ENCODE measurements at places on chromosomes 2 and 18. TPM values are rescaled to one million over a fixed set of nuclear protein-coding genes. Genes with fewer than 3 reads are reported as not detected.

TPO gene
- total RNA-seq = not detected

TWIST2 gene
- 113 TPM for total RNA-seq

CENPA gene
- 16.0 TPM for total RNA-seq

CLEC4F gene
- not detected for total RNA-seq

ACMSD gene
- total RNA-seq = not detected

UCN gene
- total RNA-seq = 0.59 TPM

TRPM8 gene
- 0.20 TPM for total RNA-seq

CCL20 gene
- 1.2 TPM for total RNA-seq

SCYGR4 gene
- not detected for total RNA-seq

GREB1 gene
- total RNA-seq = 1.1 TPM

ALK gene
- not detected for total RNA-seq

MSTN gene
- not detected for total RNA-seq

C2orf74 gene
- 6.5 TPM for total RNA-seq

POTEC gene
- total RNA-seq = not detected

ALLC gene
- total RNA-seq = not detected

EVX2 gene
- not detected for total RNA-seq

IL36B gene
- not detected for total RNA-seq

GAD1 gene
- total RNA-seq = not detected

IL1A gene
- not detected for total RNA-seq

TMEM200C gene
- not detected for total RNA-seq

DSC3 gene
- total RNA-seq = under 0.01 TPM

KIAA2012 gene
- not detected for total RNA-seq

PRPF40A gene
- total RNA-seq = 102 TPM
